HL-60 (cell line): ENCODE measurements at places on chromosomes 3 and 15.
A peak's percentile ranks its signal among the peaks of the same experiment; 100 is the strongest.

DNA sequence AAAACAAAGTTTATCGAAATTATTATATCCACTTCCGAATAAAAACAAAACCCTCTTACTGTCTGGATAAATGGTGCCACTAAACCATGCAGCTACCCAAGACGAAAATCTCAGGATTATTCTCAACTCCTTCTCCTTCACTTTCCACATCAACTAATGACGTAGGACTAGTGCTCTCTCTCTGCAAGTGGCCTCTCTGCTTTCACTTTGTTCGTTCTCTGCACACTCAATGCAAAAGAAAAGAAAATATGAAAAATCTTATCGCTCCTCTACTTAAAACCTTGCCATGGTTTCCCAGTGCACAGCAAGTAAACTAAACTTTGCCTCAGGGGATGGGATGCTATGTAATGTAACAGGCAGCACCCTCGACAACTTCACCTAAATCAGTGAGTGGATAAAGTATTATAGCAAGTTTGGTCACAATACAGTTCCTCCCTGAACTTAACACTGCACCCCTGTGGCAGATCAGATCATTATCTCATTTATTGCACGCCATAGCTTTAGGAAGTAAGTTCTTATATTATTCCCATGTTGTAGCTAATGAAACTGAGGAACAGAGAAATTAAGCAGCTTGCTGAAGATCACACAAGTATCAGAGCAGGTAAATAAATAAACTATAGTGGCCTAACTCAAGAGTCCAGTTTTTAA, 262.7 kb upstream of the GADL1 start:
- no peak for DNase-seq

- DNase-seq: no peak
These were observed 48.3 kb downstream of the ASB7 start for GRCh38 chr15:100650685-100651084.

- peak; percentile 77 for DNase-seq
These were observed 436 bp downstream of the ADPGK start for GRCh38 chr15:72783004-72783639.

- no peak for DNase-seq
These were observed 2.9 kb downstream of the IGDCC3 start for GRCh38 chr15:65374821-65375401.

DNA sequence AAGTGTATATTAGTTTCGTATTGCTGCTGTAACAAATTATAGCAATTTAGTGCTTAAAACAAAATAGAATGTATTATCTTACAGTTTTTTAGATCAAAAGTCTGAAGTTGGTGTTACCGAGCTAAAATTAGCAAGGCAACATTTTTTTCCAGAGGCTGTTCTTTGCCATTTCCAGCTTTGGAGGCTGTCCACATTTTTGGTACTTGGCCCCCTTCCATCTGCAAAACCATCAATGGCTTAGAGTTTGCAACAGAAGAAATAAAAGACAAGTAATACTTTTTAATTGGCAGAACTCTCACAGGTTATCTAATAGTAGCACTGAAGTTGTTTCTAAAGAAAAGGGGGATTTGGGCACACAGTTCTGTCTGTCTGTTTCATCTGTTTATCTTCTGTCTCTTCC, 1248.5 kb downstream of the ROBO1 start:
- DNase-seq: no peak

DNA sequence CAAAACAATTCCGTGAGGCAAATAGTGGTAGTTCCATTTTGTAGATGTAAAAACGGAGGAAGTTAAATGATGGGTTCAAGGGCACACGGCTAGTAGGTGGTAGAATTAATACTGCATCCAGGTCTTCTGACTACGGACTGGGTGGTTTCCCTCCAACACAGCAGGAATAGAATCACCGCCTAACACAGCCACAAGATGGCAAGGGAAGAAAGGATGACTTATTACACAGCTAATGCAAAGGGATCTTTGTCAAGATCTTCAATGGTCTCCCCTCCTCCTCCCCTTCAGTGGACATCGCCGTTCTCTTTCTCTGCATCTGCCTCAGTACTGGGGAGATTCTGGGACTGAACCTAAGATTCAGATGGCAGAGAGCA, 524 bp upstream of the TOPBP1 start:
- peak; percentile 36 for DNase-seq

- DNase-seq: peak; percentile 64
These were observed 191.6 kb downstream of the SV2B start for GRCh38 chr15:91291673-91292072.

- DNase-seq: no peak
These were observed 65.4 kb upstream of the PFN2 start for GRCh38 chr3:150035910-150036612.

- DNase-seq: no peak
These were observed 441.9 kb upstream of the MCTP2 start for GRCh38 chr15:93789441-93789840.

DNA sequence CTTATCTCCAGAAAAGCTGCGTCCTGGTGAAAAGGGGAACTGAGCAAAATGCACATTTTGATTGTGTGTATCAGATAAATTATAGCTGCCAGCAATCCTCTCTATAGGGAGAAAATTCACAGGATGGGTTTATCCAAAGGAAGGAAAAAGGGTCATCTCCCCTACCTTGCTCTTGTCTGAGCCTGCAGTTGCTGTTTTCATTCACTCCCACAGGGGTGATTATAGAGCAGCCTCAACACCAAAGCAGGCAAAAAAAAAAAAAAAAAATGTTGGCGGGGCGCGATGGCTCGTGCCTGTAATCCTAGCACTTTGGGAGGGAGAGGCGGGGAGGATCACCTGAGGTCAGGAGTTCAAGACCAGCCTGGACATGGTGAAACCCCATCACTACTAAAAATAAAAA, 333.7 kb downstream of the ROBO2 start:
- DNase-seq: no peak

GRCh38 chr15:96448923-96449322, 118.4 kb downstream of the NR2F2 start:
- DNase-seq: no peak

DNA sequence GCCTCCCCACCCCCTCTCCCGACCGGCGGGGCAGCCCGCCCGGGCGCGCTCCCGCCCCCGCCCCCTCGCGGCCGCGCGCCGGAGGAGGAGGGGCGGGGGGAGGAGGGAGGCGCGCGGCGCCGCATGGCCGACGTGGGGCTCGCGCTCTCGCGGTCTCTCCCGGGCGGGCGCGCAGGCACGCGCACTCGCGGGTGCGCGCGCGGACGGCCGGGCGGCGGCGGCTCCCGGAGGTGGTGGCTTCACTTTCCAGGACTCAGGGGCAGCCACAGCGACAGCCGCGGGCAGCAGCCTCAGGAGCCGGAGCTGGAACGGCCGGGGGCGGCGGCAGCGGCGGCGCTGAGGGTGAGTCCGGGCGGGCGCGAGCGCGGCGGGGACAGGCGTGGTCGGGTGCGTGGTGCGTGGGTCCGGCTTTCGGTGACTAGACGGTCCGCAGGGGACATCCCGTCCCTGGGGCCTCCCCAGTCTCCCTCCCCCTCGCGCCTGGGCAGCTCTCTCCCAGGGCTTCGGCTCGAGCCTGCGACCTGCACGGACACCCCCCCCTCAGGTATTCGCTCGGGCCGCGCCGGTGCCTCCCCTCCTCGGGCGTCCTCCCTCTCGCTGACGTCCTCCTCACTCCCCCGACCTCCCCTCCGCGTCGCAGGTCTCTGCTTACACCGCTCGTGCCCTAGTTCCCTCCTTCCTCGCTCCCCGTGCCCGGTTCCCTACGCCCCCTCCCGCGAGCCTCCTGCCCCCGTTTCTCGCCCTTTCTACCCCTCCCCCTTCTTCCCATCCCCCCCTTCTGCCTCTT, at the start of gene UBE2E2:
TSS of gene UBE2E2 (plus strand) at position 407 of the 787 bp plus-strand sequence.
- peak; percentile 58 for DNase-seq

GRCh38 chr3:40452876-40453730, 4.0 kb upstream of the RPL14 start:
- peak; percentile 99 for DNase-seq

- no peak for DNase-seq
These were observed 1.9 kb upstream of the MYZAP start for GRCh38 chr15:57589754-57590153.

GRCh38 chr15:31256378-31257265, 70.0 kb upstream of the KLF13 start:
- DNase-seq: no peak

GRCh38 chr15:71712182-71712581, 98.2 kb upstream of the NR2E3 start:
- DNase-seq: no peak

- no peak for DNase-seq
These were observed 289.7 kb upstream of the CHRM5 start for GRCh38 chr15:33678602-33679001.

DNA sequence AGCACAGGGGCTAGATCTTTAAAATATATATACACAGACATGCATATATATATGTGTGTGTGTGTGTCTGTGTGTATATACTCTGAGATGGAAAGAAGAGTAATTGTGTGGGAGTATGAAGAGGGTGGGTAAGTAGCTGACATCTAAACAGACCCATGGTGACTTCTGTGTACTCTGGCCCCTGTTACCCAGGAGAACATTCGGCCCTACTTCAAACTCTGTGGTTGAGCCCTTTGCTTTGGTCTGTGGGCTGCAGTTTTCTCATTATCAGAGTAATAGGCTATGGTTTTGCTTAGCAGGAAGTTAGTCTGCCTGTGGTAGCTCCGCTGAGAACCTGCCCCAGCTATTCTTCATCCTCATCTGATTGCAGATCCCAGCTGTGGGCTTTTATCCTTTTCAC, 141.4 kb downstream of the RBPMS2 start:
- DNase-seq: no peak

- DNase-seq: no peak
These were observed 89.9 kb upstream of the EPHA3 start for GRCh38 chr3:89017531-89017930.

- no peak for DNase-seq
These were observed 94.2 kb upstream of the ALDH1A3 start for GRCh38 chr15:100785181-100786138.

DNA sequence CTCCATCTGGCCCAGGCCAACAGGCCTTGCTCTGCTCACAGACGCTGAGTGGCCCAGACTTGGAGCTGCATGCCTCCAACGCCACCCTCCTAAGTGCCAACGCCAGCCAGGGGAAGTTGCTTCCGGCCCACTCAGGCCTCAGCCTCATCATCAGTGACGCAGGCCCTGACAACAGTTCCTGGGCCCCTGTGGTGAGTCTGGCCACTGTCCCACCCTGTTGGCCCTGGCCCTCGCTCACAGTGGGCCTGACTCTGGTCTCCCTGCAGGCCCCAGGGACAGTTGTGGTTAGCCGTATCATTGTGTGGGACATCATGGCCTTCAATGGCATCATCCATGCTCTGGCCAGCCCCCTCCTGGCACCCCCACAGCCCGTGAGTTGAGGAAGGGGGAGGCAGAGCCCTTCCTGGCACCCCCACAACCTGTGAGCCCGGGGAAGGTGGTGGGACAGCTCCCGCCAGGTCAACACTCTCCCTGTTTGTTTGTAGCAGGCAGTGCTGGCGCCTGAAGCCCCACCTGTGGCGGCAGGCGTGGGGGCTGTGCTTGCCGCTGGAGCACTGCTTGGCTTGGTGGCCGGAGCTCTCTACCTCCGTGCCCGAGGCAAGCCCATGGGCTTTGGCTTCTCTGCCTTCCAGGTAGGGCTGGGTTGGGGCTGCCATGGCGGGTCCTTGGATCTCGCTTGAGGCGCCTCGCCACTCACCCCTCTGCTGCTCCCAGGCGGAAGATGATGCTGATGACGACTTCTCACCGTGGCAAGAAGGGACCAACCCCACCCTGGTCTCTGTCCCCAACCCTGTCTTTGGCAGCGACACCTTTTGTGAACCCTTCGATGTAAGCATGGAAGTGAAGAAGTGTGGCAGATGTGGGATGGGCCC, 10.0 kb downstream of the NT5DC2 start:
- DNase-seq: no peak

- no peak for DNase-seq
These were observed 2.5 kb downstream of the RSL24D1 start for GRCh38 chr15:55194256-55194655.

- DNase-seq: no peak
These were observed 60.7 kb upstream of the CTNNB1 start for GRCh38 chr3:41138601-41139000.

- DNase-seq: no peak
These were observed 58.3 kb upstream of the KY start for GRCh38 chr3:134709076-134709475.

DNA sequence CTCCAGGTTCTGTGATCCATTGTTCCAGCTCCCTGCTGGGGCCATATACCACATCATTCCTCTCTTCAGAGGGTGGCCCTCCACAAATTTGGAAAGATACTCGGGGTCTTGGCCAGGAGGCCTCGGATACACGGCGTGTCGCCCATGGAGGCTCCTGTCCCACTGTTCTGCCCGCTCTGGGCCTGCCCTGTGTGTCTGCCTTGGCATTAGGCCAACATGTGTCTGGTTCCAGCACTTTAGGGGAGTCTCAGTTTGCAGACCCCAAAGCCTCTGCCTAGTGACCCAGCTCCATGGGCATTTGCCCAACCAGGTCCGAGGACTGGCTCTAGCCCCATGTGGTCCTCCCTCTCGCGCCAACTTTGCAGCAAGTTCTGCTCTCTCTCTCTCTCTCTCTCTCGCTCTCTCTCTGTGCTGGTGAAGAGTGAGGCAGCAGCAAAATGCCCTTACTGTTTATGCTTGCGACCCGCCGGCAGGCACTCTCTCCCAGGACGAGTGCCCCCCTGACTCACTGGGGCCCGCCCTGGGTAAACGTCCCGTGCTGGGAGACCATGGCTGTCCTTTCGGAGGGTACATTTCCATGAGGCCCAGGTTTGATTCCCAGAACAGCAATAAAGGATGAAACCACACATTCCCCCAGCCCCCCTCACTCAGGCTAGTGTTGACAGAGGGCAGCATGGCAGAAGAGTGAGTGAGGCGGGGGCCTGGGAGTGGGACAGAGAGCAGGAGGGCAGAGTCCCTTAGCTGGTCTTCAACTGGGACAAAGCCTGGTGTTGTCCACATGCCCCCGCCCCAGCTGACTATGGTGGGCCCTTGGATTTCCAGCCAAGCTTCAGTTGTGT, 77.9 kb downstream of the ISG20 start:
- DNase-seq: no peak

GRCh38 chr3:123344907-123345594, 103.8 kb downstream of the ADCY5 start:
- DNase-seq: no peak

GRCh38 chr3:187714404-187714979, 12.1 kb upstream of the RTP2 start:
- peak; percentile 35 for DNase-seq

GRCh38 chr3:15172806-15173205, 33.2 kb upstream of the CAPN7 start:
- DNase-seq: no peak

- DNase-seq: no peak
These were observed 22.0 kb upstream of the PGPEP1L start for GRCh38 chr15:99029341-99030144.

- no peak for DNase-seq
These were observed 42.5 kb upstream of the ANKRD34C start for GRCh38 chr15:79240036-79240435.
